ENCODE measurements at places on chromosomes 16 and 17.

DNA sequence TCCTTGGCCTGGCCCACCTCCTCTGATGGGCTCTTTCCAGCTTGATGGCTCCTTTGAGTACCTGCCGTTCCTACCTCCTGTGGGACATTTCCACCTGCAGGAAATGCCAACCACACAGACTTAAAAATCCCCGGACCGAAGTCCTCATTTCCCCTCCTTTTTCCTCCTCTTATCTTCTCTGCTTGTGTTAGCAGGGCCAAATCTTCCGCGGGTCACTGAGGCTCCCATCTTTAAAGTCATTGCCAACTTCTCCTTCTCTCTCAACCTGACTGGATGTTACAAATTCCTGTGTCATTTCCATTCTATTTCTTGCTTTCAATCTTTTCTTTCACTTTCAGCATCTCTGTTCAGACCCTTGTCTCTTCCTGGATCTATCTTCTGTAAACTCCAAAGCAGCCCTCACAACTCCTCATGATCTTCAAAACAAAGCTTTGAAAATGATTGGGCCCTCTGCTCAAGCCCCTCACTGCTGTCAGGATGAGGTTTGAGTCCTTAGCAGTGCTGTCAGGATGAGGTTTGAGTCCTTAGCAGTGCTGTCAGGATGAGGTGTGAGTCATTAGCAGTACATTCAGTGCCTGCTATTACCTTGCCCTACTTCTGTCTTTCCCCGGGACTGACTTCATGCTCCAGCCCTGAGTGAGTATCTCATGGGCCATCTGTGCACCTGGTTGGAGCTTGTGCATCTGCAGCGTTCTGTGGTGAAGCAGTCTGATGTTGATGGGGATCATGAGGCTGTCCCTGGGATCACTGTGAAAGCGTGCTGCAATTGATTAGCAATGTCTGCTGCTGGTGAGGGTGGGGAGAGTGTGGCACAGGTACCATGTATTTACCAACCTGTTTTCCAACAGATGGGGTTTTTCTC lies 100.1 kb downstream of the IRF8 start:
- no peak for DNase-seq

DNA sequence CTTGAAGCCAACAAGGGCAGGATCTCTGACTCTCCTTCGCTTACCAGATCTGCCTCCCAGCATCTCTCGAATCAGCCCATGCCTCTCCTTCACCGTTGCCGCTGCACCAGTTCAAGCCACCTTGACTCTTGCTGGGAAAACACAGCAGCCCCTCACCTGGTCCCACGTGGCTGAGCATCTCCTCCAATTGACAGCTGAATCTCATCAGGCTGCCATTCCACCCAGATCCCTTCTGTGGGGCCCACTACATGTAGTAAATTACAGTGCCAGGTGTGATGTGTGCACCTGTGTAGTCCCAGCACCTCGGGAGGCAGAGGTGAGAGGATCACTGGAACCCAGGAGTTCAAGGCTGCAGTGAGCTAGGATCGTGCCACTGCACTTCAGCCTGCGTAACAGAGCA lies 37.8 kb upstream of the C16orf78 start:
- no peak for DNase-seq

DNA sequence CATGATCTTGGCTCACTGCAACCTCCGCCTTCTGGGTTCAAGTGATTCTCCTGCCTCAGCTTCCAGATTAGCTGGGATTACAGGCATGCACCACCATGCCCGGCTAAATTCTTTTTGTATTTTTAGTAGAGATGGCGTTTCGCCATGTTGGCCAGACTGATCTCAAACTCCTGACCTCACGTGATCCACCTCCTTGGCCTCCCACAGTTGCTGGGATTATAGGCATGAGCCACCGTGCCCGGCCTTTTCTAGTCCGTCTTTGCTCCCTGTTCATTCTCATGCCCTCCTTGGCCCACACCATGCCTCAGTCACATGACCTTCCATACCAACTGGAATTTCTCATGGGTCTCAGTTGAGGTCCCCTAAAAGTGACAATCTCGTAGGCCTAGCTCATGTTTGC lies 86.9 kb downstream of the SNX29 start:
- DNase-seq = no peak

DNA sequence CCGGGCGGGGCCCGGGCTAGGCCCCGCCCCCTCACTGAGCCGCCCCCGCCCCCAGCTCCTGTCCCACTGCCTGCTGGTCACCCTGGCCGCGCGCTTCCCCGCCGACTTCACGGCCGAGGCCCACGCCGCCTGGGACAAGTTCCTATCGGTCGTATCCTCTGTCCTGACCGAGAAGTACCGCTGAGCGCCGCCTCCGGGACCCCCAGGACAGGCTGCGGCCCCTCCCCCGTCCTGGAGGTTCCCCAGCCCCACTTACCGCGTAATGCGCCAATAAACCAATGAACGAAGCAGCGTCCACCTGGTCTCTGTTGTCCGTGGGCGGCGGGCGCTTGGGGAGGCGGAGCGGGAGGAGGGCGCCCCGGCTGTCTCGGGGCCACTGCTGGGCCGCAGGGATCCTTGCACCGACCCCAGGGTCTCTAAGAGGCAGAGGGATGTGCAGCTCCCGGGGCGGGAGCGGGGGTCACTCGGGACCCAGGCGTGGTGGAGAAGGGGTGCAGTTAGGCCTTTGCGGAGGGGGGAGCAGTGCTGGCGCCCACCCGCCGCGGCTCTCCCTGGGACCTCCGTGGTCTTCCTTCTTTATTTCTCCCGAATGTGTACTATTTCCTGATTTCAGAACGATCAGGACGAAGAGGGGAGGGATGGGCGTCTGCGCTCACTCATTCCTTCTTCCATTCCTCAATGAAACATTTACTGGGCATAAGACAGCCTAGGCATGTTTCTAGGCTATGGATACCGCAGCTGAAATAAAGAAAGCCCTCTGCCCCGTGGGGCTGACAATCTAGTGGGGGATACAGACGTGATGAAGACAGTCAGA lies 2.0 kb downstream of the HBZ start:
- no peak for DNase-seq

- no peak for DNase-seq
Measured at GRCh38 chr17:9016941-9017552, 4.3 kb upstream of the NTN1 start.

GRCh38 chr16:55274391-55274790 lies 49.6 kb upstream of the IRX6 start:
- no peak for DNase-seq

All from RCC 7860 (cell line).